ENCODE measurements at places on chromosomes 1 and 21.

DNA sequence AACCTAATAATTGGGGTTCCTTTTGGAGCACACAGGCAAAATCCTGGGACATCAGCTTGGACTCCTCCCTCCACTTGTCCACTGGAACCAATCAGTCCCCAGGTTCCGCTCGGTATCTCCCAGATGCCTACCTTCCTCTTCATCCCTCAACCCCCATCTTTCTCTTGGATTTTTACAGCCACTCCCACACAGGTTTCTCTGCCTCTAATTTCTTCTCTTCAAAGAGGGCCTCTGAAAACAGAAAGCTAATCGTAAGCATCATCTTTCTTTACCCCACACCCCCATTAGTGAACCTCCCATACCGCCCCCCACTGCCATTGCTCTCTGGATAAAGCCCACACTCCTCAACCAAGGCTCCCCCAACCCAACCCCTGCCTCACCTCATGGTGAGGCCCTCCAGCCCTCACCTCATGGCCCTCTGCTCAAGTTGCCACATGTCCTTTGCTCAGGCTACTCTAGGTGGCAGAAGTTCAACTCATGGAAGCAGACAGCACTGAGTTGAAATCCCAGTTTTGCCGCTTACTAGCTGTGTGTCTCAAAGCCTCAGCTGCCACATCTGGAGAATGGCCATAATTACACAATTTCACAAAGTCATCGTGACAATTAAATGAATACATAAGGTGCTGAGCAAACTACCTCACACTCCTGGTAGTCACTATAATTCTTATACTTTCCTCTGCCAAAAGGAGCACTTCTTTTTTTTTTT is 18.1 kb upstream of the WASF2 start:
- H3K4me1 ChIP-seq = no peaks in the 10 kb centered on the region
- DNase-seq = no peak
- H3K4me3 ChIP-seq = no peak overlapping the region
- H3K36me3 ChIP-seq = no peaks in the 10 kb centered on the region
- no peaks in the 10 kb centered on the region for H3K27me3 ChIP-seq

DNA sequence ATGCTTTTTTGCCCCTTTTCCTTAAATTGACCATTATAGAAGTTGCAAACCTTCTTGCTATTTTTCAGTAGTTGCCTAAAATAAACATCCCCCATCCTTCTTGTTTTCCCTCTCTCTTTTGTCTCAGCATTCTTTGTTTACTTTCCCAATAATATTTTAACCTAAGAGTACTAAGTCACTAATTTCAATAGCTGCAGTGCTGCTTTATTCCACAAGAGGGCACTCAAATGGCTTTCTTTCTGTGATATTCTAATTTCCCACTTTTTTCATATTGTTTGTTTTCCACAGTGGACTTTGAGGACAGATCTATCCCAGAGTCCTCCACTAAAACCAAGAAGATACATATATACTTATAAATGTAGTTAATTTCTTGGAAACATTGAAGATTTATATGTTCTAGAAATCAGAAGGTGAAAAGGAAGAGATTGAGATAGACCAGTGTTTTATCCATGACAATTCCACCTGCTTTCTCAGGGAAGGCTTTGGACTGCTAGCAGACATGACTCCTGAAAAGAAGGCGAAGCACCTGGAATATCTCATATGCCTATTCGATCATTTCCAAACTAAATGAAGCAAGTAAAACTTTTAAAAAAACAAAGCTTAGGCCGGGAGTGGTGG is 104.8 kb upstream of the GRIK1 start:
- no peak overlapping the region for H3K27ac ChIP-seq
- no peaks in the 10 kb centered on the region for H3K36me3 ChIP-seq
- H3K4me3 ChIP-seq = no peak overlapping the region
- H3K4me1 ChIP-seq = no peaks in the 10 kb centered on the region
- no peak for DNase-seq

- H3K27ac ChIP-seq = no peak overlapping the region
- DNase-seq = no peak
- H3K27me3 ChIP-seq = no peaks in the 10 kb centered on the region
Measured at GRCh38 chr1:55044617-55045397, 5.5 kb downstream of the PCSK9 start.

DNA sequence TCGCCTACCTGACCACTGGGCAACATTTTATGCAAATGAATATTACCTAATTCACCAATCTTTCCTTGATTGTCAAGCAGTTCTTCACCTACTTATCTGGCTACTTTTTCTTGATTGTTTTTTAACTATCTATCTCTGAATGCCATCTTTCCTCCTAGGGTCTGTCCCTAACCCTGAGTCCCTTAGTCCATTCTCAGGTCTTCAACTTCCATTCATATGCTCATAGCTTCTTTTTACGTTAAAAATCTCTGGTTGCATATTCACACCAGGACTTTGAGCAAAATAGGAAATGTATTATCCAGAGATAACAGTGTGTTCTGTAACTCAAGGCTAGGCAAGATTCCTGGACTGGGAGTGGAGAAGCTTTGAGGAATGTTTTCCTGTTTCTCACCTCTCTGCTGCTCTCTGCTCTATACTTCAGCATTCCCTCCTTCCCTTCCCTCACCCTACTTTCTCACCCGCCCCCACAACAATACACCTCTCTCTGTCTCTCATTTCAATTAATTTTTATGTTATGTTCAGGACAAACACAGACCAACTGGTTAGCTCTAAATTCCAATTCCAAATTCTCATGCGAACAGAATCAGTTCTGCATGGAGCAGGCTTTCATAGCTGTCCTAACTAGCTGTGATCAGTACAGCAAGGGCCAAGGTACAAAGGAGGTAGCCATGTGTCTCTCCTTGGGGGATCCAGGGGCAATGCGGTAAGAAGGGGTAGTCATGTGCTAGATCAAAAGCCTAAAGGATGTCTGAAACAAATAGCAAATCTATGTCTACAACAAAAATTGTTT is 278.4 kb downstream of the USH2A start:
- no peaks in the 10 kb centered on the region for H3K27me3 ChIP-seq
- no peak overlapping the region for H3K27ac ChIP-seq
- DNase-seq = no peak
- no peak overlapping the region for H3K4me3 ChIP-seq

DNA sequence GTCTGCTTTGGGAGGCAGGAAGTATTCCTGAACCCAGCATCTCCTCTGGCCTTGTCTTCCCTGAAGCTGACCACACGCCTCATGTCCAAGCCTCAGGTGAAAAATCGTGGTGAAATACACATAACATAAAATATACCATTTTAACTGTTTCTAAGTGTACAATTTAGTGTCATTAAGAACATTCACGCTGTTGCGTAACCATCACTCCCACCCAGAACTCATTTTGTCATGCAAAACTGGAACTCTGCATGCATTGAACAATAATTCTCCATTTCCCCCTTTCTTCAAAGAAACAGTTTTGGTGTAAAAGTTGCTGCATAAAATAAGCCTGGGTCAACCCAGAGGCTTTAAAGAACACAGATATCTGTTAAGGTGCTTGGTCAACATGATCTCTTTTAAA is 93.5 kb downstream of the PLD5 start:
- no peak overlapping the region for H3K27ac ChIP-seq
- no peaks in the 10 kb centered on the region for H3K4me1 ChIP-seq
- H3K27me3 ChIP-seq = no peaks in the 10 kb centered on the region
- no peaks in the 10 kb centered on the region for H3K36me3 ChIP-seq
- no peak overlapping the region for H3K4me3 ChIP-seq
- no peak for DNase-seq

DNA sequence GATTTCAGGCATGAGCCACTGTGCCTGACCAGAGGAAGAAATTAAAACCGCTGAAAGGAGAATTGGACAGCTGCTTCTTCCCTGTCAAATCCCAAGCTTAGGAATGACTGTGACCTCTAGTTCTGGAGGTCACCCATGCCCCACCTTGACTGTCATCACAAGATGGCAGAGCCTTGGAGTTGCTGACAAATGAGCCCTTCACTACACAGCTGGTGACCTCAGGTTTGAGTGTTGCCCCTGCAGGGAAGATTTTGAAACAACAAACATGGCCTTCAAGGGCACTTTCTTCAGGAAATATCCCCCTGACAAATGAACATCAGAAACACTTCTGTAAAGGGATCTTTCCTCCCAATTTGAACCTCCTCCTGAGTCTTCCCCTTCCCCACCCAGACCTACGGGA is 6.9 kb upstream of the SLC45A3 start:
- no peak overlapping the region for H3K4me3 ChIP-seq
- DNase-seq = no peak
- no peaks in the 10 kb centered on the region for H3K27me3 ChIP-seq
- no peaks in the 10 kb centered on the region for H3K36me3 ChIP-seq

- peak overlapping the region; percentile 100 for H3K4me3 ChIP-seq
- no peaks in the 10 kb centered on the region for H3K4me1 ChIP-seq
- peak; percentile 83 for DNase-seq
- H3K27ac ChIP-seq = peak overlapping the region; percentile 89
- no peaks in the 10 kb centered on the region for H3K27me3 ChIP-seq
Measured at GRCh38 chr1:167221738-167222610, 1.3 kb downstream of the POU2F1 start.

DNA sequence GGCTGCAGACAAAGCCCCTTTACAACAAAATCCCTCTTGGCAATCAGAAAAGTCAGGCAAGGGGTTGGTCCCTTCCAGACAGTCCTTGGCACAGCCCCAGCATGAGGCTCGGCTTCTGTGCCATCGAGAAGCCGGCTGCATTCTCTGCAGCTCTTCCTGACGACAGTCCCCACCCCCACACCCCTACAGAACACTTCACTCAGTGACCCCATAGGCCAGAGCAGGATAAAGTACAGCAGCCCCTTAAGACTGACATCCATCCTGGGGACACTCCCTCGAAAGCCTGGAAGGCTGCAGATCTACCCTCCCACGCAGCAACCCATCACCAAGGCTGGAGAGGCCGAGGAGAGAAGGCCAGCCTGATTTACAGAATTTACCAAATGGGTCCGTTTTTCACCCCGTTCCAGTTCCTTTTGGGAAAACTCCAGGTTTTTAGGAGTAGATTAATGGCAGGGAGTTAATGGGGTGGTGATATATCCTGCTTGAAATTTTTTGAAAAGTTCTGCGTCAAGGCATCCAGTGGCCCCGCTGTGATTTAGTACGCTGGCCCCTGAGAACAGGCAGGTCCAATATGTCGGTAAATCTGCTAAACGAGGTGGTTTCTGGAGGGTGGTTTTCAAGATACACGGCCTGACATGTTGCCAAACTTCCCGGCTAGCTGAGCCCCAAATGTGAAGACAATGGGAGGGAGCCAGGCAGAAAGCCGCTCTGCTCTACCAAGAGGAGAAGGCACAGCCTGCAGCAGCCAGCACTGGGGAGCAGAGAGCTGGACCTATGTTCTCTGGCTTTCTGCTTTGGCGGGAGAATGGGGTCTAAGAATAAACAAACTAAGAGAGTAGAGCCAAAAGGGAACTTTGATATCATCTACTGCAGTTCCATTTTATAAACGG is 81.7 kb downstream of the SSBP3 start:
- H3K4me3 ChIP-seq = no peak overlapping the region
- H3K27me3 ChIP-seq = no peaks in the 10 kb centered on the region
- DNase-seq = no peak
- no peaks in the 10 kb centered on the region for H3K36me3 ChIP-seq

GRCh38 chr21:17699524-17700189 is 87.0 kb upstream of the BTG3 start:
- H3K4me1 ChIP-seq = no peaks in the 10 kb centered on the region
- H3K27ac ChIP-seq = no peak overlapping the region
- H3K36me3 ChIP-seq = no peaks in the 10 kb centered on the region
- no peak overlapping the region for H3K4me3 ChIP-seq

- no peaks in the 10 kb centered on the region for H3K27me3 ChIP-seq
- H3K27ac ChIP-seq = no peak overlapping the region
- H3K4me3 ChIP-seq = no peak overlapping the region
Measured at GRCh38 chr1:81391125-81391828, 409.5 kb upstream of the ADGRL2 start.

GRCh38 chr21:46412521-46413364 is 45.9 kb upstream of the DIP2A start:
- no peak overlapping the region for H3K4me3 ChIP-seq
- DNase-seq = no peak
- H3K4me1 ChIP-seq = no peaks in the 10 kb centered on the region
- H3K27me3 ChIP-seq = no peaks in the 10 kb centered on the region
- H3K27ac ChIP-seq = no peak overlapping the region

DNA sequence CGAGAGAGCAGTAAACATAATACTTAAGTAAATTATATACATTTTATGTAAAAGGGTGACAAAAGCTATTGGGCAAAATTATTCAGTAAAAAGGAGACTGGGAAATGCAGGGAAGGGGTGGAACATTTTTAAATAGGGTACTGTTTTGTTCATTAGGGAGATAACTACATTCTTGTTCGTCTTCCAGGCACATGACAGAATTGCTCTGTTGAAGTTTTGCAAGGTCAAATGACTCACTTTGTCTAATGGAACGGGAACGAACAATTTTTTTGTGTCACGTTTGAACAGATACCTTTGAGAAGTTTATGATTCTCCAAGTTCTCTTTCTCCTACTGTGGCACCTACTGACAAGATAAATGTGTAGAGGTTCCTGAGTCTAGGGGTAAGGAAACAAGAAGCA is 382.3 kb upstream of the ZRANB2 start:
- no peak overlapping the region for H3K27ac ChIP-seq
- H3K4me3 ChIP-seq = no peak overlapping the region
- H3K27me3 ChIP-seq = no peaks in the 10 kb centered on the region
- no peaks in the 10 kb centered on the region for H3K36me3 ChIP-seq
- no peak for DNase-seq
- H3K4me1 ChIP-seq = no peaks in the 10 kb centered on the region

DNA sequence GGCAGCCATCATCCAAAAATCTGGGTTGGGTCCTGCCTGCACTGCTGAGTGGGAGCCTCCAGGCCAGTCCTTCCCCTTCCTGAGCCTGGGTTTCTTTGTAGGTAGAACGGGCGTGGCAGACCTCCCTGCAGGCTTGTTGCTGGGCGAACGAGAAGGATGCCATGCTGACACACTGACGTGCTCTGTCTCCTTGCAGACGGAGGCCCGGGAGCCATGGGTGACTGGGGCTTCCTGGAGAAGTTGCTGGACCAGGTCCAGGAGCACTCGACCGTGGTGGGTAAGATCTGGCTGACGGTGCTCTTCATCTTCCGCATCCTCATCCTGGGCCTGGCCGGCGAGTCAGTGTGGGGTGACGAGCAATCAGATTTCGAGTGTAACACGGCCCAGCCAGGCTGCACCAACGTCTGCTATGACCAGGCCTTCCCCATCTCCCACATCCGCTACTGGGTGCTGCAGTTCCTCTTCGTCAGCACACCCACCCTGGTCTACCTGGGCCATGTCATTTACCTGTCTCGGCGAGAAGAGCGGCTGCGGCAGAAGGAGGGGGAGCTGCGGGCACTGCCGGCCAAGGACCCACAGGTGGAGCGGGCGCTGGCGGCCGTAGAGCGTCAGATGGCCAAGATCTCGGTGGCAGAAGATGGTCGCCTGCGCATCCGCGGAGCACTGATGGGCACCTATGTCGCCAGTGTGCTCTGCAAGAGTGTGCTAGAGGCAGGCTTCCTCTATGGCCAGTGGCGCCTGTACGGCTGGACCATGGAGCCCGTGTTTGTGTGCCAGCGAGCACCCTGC is 1.4 kb downstream of the GJA4 start:
- H3K27me3 ChIP-seq = no peaks in the 10 kb centered on the region
- no peak for DNase-seq
- no peak overlapping the region for H3K4me3 ChIP-seq
- H3K36me3 ChIP-seq = no peaks in the 10 kb centered on the region
- no peaks in the 10 kb centered on the region for H3K4me1 ChIP-seq

GRCh38 chr21:33755354-33755753 is 113.1 kb downstream of the ITSN1 start:
- no peak overlapping the region for H3K4me3 ChIP-seq
- H3K27ac ChIP-seq = no peak overlapping the region
- no peak for DNase-seq
